ENCODE measurements at places on chromosomes 2 and 18.

GRCh38 chr2:28590496-28591301 is 94.8 kb downstream of the PLB1 start:
- DNase-seq = no peak

DNA sequence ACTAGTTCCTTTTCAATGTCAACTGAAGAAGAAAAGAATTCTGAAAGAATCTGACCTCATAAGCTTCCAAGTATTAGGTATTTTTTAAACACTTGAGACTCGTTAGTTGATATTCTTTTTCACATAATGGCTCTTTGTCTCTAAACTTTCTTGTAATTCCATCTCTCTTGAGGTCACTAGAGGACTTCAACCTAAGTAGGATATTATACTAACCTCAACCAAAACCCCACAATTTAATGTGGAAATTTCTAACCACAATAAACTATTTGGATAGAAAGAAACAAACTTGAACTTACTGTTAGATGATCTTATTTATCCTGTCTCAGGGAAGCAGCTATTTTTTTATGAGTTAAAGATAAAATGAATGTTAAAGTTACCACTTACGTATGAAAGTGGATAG is 206.9 kb upstream of the FSIP2 start:
- DNase-seq = no peak

DNA sequence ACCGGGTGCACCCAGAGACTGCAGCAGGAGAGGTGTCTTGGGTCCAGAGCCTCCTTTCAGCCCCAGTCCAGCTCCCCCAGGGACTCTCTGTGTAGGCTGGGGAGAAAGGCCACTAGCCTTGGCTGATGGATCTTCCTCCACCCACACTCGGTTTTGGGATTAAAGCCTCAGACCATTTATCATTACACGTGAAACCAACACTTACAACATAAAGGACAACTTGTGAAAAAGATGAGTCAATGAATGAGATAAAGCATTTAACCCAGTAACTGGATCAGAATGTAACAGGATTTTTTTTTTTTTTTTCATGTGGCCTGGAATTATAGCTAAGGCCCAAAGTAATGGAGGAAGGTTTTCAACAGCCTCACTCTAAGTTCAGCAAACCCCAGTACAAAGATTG is 32.1 kb downstream of the NAT8 start:
- DNase-seq = no peak

GRCh38 chr18:48948112-48949049 is 2.4 kb downstream of the SMAD7 start:
- no peak for DNase-seq

DNA sequence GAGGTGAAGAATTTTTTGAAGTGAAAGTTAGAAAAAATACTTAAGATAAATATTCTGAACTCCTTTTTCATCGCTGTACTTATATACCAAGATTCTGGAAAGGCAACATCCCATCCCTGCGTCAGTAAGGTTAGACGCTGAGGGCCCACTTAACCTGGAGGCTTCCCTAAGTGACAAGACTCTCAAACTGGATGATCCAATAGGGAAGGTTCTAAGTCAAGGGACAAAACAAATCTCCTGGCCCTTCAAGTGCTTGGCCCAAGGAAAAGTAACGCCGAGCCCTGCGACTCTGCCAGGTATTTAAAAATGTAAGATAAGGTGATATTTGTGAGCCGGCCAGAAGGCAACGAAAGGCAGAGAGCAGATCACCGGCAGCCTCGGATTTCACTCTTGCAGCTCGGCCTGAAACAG is 1.3 kb downstream of the STK39 start:
- no peak for DNase-seq

- DNase-seq = no peak
These were observed 23.2 kb downstream of the CTIF start for GRCh38 chr18:48562075-48562474.

GRCh38 chr18:3726238-3726951 is 276.4 kb downstream of the TGIF1 start:
- DNase-seq = no peak

DNA sequence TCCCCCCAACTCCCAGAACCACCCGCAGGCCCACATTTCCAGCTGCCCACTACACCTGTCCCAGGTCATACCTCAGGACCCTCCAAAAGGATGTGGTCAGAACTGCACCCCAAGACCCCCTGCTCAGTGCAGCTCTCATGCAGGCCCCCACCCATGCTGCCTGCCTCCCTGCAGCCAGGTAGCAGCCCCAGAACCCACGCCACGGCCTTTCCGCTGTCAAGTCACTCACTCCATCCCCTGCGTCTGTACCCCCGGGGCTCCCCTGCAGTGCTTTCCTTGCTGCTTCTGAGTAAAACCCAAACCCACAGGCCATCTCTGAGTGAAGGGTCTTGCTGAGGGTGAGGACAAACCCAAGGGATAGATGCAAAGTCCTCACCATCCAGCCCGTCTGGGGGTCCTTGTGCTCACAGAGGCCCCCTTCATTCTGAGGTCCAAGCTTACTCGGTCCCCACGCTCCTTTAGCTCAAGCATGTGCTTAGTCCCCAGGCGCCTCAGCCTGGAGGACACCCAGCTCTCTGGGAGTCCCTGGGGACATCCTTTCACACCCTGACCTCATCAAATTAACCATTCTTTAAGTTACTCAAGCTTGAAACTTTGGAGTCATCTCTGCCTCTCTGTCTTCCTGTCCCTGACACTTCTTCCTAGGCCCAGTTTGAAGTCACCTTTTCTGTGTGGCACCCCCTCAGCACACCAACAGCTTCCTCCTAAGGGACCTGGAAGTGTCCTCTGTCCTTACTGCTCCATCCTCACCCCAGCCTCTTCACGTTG is 130.1 kb downstream of the SMAD7 start:
- no peak for DNase-seq

DNA sequence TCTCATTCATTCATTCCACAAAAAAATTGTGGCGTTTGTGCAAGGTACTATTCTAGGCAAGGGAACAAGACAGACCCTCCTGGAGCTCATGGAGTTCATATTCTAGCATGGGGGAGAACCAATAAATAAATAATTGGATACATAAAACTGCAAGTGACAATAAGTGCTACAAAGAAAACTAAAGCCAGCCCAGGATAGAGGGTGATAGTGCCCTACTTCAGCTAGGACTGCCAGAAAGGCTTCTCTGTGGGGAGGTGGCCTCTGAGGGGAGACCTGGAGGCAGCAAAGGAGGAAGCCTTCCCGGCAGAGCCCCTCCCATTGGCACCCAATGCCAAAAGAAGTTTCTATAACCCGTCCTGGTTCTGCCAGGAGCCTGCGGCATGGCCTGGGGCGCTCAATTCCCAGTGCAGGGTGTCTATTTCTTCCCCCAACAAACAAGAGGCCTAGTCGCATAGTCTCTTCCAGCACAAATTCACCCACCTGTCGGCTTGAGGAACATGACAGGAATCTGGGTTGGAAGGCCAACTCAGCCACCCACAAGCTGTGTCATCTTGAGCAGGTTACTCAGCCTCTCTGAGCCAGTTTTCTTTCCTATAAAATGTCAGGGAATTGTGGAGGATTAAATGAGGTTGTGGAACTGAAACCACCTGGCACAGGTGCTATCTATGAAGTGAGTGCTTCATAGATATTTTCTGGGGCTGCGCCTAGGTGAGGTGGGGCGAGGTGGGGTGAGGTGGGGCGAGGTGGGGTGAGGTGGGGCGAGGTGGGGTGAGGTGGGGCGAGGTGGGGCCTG is 94.3 kb downstream of the ZFP36L2 start:
- no peak for DNase-seq

GRCh38 chr2:234491897-234492296 is 5.0 kb downstream of the ARL4C start:
- DNase-seq = no peak

DNA sequence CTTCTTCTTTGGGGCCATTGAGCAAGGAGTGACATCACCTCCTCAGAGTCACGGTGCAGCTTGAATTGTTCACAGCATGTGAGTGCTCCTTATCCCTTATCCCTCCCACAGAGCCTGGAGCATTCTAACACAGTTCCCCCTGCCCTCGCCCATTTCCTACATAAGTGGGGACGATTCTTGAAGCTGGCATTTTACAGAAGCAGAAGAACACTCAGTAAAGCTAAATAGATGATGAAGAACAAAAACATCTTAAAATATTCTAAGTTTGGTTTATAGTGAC is 135.8 kb upstream of the APCDD1 start:
- no peak for DNase-seq

GRCh38 chr2:200455958-200456421 is 53.9 kb downstream of the KCTD18 start:
- DNase-seq = no peak

DNA sequence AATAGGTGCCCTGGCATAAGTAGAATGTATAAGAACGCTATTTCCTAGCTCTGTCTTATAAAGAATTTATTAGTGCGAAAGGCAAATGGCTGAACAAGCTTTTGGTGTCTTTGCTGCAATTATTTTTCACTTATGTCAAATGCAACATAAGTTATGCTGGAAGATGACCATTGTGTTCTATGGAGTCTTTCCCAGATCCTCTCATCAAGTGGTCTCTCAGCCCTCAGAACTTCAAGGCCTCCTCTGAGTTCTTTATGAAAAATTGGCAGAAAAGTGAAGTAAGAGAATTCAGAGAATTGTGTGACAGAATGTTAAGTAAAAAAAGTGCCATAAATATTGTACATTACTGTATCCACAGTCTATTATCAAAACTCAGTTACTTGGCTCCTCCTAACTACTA is 75.2 kb downstream of the RIT2 start:
- no peak for DNase-seq

GRCh38 chr2:42693688-42694479 is 70.1 kb downstream of the OXER1 start:
- no peak for DNase-seq

DNA sequence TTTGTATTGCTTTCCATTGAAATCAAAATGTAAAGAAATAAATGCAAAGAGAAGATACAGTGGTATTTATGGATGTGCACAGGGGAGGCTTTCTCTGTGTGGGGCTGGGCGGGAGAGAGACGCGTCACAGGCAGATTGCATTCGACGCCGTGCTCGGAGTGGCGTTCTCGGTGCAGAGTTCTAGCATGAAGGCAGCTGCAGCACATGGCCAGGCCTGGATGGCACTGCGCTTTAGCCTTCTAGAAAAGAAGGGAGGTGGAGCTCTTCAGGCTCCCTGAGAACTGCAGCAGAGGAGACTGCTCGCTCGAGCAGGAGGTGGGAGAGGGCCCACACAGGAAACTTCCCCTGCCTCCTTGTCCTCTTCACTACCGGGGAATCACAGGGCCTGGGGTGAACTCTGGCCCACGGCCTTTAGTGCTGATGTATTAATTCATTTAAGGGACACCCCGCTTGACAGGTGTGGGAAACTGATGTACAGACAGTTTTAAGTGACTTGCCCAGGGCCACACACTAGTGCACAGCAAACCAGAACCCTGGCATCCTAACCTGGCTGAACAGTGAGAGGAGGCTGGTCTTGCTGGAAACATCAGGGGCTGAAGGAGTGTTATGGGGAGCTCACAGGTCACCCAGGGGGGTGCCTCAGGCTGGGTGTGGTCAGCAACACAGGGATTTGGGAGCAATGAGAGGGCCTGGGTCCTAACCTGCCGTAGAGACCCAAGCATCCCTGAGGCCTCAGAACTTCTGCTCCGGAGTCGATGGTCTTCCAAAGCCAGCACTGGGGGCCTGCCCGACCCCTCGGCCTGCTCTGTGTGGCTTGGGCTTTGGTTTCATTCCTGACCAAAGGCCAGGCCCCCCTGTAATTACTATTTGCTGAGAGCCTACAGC is 199.9 kb downstream of the HDAC4 start:
- no peak for DNase-seq

DNA sequence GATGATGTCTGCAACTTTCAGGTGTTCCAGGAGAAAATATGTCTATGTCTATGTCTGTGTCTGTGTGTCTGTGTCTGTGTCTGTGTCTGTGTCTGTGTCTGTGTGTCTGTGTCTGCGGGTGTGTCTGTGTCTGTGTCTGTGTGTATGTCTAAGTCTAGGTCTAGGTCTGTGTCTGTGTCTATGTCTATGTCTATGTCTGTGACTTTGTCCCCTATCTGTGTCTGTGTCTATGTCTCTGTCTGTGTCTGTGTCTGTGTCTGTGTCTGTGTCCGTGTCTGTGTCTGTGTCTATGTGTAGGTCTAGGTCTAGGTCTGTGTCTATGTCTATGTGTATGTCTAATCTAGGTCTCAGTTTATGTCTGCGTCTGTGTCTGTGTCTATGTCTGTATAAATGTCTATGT is 10.5 kb downstream of the IL1R2 start:
- no peak for DNase-seq

GRCh38 chr2:218882461-218882816 is 1.8 kb downstream of the WNT10A start:
- DNase-seq = no peak

DNA sequence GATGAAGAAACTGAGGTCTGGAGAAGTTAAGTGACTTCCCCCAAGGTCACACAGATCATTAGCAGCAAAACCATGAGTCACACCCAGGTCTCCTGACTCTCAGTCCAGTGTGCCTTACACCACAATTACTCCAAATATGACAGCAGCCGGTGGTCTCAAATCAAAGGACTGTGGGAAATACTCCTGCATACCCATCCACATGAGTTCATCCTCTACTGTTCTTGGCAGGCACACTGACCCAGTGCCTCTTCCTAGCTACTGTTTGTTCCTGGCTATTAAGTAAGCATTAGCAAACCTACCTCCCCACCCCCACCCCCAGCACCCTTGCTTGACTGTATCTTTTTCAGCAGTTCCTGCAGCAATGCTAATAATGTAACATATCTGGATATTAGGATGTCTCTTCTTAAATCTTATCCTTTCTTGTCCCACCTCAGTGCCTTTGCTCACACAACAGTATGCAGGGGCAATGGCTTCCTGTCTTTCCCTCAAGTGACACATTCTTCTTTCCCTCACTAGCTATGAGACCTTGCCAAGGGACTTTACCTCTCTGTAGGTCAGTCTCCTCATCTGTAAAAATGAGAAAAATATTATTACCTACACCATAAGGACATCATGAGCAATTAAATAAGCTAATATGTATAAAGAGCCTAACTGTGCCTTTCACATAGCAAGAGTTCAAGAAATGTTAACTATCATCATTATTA is 46.2 kb downstream of the FAM98A start:
- no peak for DNase-seq

DNA sequence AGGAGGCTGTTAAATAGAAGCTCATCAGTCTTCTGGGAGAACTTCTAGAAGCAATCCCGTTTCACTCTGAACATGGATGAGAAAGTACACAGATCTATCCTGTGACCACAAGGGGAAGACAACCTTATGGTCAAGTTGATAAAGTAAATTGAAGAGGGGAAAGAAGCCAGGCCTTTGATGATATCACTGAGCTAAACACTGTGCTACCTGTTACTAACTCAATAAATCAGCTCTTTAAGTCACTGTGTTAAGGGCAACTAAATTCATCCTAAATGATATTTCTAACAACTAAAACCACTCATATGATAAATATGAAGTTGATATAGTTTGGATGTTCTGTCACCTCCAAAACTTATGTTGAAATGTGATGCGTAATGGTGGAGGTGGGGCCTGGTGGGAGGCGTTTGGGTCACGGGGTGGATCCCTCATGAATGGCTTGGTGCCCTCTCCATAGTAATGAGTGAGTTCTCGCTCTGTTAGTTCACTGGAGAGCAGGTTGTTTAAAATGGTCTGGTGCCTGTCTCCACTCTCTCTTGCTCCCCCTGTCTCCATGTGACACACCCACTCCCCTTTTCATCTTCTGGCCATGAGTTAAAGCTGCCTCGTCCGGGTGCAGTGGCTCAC is 23.6 kb downstream of the OLA1 start:
- no peak for DNase-seq

Data from stimulated activated CD8-positive, alpha-beta memory T cell treated with anti-CD3 and anti-CD28 coated beads, Interleukin-12 subunit alpha, Interleukin-12 subunit beta, amount 100 ng/mL, for 1 hour (primary cell).